ENCODE measurements at places on chromosomes 1 and 21. TPM values are rescaled to one million over a fixed set of nuclear protein-coding genes. Genes with fewer than 3 reads are reported as not detected.

- no peak for DNase-seq
These were observed 16.9 kb downstream of the ACTRT2 start for GRCh38 chr1:3038113-3038551.

Gene TYW3
- 30.9 TPM for total RNA-seq

GRCh38 chr1:204846546-204846945 lies 24.1 kb upstream of the NFASC start:
- DNase-seq = no peak

- DNase-seq = no peak
These were observed 296.0 kb downstream of the PTPRU start for GRCh38 chr1:29532285-29532684.

GRCh38 chr1:159580340-159580739 lies 7.3 kb upstream of the APCS start:
- no peak for DNase-seq

DNA sequence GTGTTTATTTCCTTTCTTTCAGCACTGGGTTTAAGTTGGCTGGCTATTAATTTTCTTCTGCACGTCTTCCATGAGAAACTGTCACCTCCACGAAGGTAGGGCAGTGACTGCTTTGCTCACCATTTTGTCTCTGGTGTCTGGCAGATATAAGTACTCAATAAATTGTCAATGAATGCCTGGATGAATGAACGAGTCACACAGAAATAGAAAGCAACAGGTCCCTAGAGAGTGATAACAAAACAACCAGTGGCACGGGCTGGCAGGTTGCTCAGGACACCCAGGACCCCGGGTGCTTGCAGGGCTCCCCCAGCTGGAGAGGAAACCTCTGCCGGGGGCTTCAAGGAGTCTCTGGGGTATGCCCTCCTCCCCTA lies 3.2 kb upstream of the MYOC start:
- DNase-seq = no peak

- DNase-seq = peak; percentile 10
These were observed 776 bp downstream of the ITSN1 start for GRCh38 chr21:33642896-33643657.

- no peak for DNase-seq
These were observed 26.8 kb downstream of the UMODL1 start for GRCh38 chr21:42097860-42098454.

Gene KRTAP22-2
- not detected for total RNA-seq

Gene RPTN
- total RNA-seq = not detected

Gene VTCN1
- total RNA-seq = not detected

GRCh38 chr1:28190996-28191645 lies 14.6 kb upstream of the PTAFR start:
- DNase-seq = no peak

GRCh38 chr1:181479137-181479745 lies 4.1 kb upstream of the CACNA1E start:
- DNase-seq = peak; percentile 34

GRCh38 chr1:51341876-51342496 lies 11.6 kb upstream of the TTC39A start:
- no peak for DNase-seq

- no peak for DNase-seq
These were observed 88.6 kb downstream of the RIPK4 start for GRCh38 chr21:41678016-41678923.

DNA sequence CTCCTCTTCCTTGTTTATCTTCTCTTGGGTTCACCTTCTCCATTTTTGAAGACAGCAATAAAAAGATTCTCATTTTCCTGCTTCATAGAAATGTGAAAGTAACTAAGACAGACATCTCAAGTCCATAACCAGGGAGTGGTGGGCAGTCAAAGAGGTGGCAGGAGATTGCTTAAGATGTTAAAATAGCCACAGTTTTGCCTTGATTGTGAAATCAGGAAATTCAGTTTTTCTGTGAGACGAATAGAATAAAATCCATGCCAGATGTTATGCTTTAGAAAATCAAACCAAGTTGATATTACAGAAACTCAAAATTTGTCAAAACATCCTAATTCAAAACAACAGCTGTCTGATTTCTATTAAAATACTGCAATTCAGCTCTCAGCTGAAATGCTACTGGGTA lies 57.2 kb downstream of the TNN start:
- DNase-seq = no peak

GRCh38 chr1:174911606-174912005 lies 88.1 kb upstream of the CACYBP start:
- DNase-seq = no peak

- DNase-seq = no peak
These were observed 130.5 kb downstream of the ETS2 start for GRCh38 chr21:38936240-38936639.

- DNase-seq = no peak
These were observed 59.6 kb downstream of the EXTL2 start for GRCh38 chr1:100834777-100835660.

DNA sequence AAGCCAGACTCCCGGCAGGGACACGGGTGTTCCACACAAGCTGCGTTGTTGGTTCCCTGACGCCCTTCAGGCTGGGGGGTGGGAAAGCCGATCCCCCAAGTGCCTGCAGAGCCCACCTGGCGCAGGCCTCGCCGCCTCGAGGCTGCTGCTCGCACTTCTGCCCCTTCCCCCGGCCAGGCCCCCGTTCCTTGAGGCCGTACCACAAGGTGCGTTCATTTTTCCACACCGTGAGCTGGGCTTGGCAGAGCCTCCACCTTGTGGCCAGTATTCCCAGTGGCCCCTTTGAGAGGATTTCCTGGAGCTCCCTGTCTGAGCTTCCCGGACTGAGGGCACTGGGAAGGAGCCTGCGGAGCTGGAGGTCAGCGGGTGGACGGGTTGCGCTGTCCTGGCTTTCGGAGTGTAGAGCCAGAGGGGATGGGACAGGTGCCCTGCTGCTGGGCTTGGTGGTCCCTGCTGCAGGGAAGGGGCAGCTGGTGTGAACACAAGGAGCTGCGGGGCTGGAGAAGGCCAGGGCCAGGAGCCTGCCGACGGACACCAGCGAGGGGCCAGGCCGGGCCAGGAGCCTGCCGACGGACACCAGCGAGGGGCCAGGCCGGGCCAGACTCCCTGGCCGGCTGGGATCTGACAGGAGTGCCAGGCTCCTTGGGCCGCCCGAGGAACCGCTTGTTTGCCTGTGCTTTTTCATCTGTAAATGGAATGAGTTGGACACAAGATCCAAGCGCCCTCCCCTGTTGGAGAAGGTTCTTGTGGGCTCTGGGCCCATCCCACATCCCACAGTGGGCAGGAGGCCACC lies 18.4 kb downstream of the PDXK start:
- DNase-seq = no peak

DNA sequence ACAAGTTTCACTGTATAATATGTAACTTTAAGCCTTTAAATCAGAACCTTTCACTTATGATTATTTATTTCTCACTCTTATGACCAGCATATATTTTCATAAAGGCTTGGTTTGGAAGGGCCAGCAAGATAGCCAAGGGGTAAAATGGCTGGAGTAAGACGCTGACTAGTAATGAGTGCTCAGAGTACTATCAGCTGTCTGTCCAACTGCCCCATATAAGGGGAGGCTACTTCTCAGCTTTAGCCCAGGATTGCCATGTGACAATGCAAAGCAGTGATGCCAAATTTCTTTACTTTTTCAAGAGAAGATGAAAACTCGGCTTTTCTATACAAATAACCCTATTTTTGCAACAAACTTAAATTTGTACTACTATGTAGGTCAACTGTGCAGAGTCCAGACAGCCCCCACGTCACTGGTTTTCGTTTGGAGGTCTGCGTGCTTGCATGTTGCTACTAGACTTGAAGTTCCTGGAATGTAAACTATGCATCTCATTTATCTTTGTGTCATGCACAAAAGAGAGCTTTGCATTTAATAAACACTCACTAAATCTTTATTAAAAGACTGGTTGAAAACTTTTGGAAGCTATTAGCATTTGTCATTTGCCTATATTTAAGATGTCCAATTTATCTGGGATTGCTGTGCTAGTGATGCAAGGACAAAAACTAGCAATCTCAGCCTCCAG lies 110.4 kb downstream of the TNFSF18 start:
- no peak for DNase-seq

DNA sequence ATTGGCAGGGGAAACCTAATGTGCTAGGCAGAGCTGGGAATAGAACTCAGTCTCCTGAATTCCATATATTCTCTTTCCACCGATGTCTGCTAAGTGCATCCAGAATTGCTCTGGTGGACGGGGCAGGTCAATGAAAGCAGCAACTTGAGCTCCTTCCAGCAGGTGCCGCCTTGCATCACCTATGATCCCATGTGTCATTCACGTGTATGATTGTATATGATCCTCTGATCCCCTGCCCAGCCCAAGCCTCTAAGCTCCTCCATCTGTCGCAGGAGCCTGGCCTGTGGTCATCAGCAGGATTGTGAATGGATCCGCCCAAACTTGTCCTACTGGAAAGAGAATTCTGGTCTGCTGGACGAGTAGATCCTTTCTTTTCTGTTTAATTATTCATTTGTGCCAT lies 13.1 kb downstream of the ACTA1 start:
- DNase-seq = no peak

Gene ITLN2
- total RNA-seq = not detected

GRCh38 chr21:36773117-36773516 lies 74.2 kb downstream of the SIM2 start:
- DNase-seq = no peak

Gene CFHR3
- not detected for total RNA-seq

Gene GBP4
- 22.9 TPM for total RNA-seq

Gene L1TD1
- total RNA-seq = not detected

DNA sequence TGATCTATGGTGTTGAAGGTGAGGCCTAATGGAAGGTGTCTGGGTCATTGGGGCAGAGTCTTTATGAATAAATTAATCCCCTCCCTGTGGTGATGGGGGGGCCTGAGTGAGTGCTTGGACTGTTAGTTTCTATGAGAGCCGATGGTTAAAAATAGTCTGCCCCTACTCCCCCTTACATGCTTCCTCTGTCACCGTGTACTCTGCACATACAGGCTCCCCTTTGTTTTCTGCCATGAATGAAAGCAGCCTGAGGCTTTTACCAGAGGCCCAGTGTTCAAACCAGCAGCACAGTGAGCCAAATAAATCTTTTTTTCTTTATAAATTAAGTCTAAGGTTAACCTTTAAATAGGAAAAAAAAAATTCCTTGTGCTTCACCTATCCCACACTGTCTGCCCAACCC lies 657.0 kb downstream of the AMY1C start:
- DNase-seq = no peak

Gene PFKFB2
- 6.2 TPM for total RNA-seq

Gene HPCAL4
- total RNA-seq = 0.43 TPM

GRCh38 chr1:53348486-53349368 lies 20.9 kb upstream of the LRP8 start:
- no peak for DNase-seq

DNA sequence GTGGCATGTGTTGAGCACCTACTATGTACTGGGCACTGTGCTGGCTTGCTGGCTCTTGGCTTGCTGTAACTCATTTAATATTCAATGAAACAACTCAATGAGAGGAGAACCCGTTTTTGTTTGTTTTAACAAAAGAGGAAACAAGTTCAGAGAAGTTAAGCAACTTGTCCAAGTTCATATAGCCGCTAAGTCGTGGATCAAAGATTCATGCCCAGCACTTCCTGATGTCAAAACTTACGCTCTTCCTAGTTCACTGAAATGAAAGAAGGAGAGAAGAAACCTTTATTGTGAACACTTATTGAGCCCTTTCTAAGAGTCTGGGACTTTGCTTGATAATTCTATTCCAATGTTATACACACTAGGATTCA lies 475.9 kb downstream of the PTPRU start:
- DNase-seq = no peak

GRCh38 chr1:247857069-247857984 lies at the start of gene TRIM58:
TSS of gene TRIM58 (plus strand) at chr1:247857187. CDS start at chr1:247857247, 60 bp downstream.
- DNase-seq = peak; percentile 47

Gene MNDA
- not detected for total RNA-seq

- no peak for DNase-seq
These were observed at the start of gene S100A8 for GRCh38 chr1:153390938-153391710. TSS of gene S100A8 (minus strand) at chr1:153391073. CDS start at chr1:153390535, 538 bp downstream.

DNA sequence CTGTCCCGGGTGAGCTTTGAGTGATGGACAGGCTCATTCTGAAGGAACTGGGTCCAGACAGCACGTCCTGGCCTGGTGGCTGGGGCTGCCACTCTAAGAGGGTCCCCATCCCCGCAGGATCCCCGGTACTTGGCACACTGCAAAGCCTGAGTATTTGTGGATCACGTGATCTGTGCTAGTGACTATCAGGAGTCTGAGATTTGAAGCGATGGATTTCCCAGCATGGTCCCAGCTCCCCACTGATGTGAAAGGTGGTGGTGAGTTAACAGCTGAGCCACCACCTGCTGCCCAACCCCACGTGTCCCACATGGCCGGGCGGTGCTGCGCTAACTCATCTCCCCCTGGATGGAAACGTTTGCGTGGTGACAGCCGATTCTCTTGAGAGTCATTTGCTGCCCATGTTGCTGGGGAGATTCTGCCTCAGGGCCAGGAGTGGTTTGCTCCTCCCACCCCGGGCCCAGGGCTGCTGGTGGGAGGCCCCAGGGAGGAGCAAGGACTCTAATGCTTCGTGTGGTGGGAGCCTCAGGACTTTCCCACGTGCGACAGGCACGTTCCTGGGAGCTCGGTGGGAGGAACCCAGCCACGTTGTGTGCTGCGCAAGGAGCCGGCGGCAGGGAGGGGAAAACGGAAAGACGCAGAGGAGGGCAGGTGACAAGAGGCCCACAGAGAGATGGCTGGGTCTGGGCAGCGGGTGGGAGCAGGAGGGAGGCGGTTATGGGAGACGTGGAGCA lies 15.1 kb downstream of the FAAP20 start:
- DNase-seq = no peak

DNA sequence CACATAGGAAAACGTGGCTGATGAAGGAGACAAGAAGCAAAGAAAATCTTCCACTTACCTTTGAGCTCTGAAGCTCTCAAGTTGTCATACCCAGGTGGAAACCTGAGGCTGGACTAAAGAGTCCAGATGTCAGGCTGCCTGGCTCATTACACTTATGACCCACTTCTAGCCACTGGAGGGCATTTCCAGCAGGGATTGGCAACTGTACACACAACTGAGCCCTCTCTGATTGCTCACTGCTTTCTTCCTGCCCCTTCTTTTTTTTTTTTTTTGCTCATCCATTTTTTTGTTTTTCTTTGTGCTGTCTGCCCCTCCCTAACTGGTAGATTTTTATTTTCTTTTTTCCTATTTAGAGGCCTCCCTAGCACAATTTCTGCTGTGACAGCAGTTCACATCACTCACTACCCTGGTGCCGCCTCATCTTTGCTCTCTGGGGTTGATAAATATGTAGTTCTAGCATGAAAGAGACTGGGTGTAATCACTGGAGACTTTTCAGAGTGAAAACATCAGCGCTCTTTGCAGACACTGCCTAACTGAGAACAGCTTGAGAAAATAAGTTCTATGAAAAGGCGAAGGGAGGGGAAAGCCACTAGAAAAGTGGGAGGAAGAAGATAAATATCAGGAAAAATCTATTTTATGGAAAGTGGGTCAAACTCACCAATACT lies 334.5 kb downstream of the NUF2 start:
- no peak for DNase-seq

- no peak for DNase-seq
These were observed 199.1 kb downstream of the HIVEP3 start for GRCh38 chr1:41719590-41719989.

- DNase-seq = no peak
These were observed 9.7 kb downstream of the SMYD3 start for GRCh38 chr1:246497331-246497915.

Measured in activated naive CD4-positive, alpha-beta T cell treated with anti-CD3 and anti-CD28 coated beads for 36 hours (primary cell).